ENCODE measurements at places on chromosomes 2 and 18. TPM values are rescaled to one million over a fixed set of nuclear protein-coding genes. Genes with fewer than 3 reads are reported as not detected.

The CRYGC gene
- total RNA-seq, result not detected

The FAM110C gene
- total RNA-seq, result 7.7 TPM

The GBX2 gene
- total RNA-seq, result 15.3 TPM

The SULT6B1 gene
- not detected for total RNA-seq

The ALPP gene
- 0.20 TPM for total RNA-seq

The SRD5A2 gene
- total RNA-seq, result 0.05 TPM

The MAP3K19 gene
- not detected for total RNA-seq

The LAMA1 gene
- 60.7 TPM for total RNA-seq

The DIPK1C gene
- total RNA-seq, result not detected

The EPHA4 gene
- total RNA-seq, result 11.0 TPM

The ZAP70 gene
- 0.64 TPM for total RNA-seq

The ADRA2B gene
- 6.3 TPM for total RNA-seq

The SLC23A3 gene
- total RNA-seq, result 0.55 TPM

- H3K36me3 ChIP-seq, result peaks cover 5% of the 10 kb centered on the region
- no peaks in the 10 kb centered on the region for H3K27me3 ChIP-seq
- DNase-seq, result no peak
- H3K27ac ChIP-seq, result no peak overlapping the region
- H3K4me1 ChIP-seq, result peaks cover 60% of the 10 kb centered on the region
Observed at GRCh38 chr2:106187273-106187891, 6.7 kb downstream of the UXS1 start.

- peaks cover 41% of the 10 kb centered on the region for H3K36me3 ChIP-seq
- H3K27ac ChIP-seq, result peak overlapping the region; percentile 52
- H3K4me3 ChIP-seq, result no peak overlapping the region
- H3K27me3 ChIP-seq, result no peaks in the 10 kb centered on the region
Observed at GRCh38 chr18:55265984-55266383, 306.7 kb upstream of the CCDC68 start.

DNA sequence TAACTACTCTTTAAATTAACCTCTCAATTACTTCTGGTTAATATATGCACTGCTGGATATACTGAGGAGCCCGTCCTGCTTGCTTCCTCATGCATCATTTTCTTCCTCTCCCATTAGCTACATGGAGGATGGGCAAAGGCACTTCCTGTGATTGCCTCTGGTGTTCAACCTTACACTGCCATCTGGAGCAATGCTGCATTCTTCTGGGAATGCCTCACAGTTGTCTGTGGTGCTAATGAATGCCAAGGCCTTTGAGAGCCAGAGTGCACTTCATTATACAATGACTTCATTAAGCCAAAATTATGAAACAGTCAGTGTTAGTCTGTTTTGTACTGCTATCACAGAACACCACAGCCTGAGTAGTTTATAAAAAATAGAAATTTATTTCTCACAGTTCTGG is 134.8 kb upstream of the DOCK10 start:
- H3K27me3 ChIP-seq, result no peaks in the 10 kb centered on the region
- H3K36me3 ChIP-seq, result no peaks in the 10 kb centered on the region
- no peak overlapping the region for H3K4me3 ChIP-seq

GRCh38 chr18:10842861-10843260 is 306.5 kb downstream of the PIEZO2 start:
- no peak for DNase-seq
- H3K4me3 ChIP-seq, result no peak overlapping the region
- peaks cover 8% of the 10 kb centered on the region for H3K36me3 ChIP-seq
- H3K27ac ChIP-seq, result no peak overlapping the region
- H3K4me1 ChIP-seq, result peaks cover 11% of the 10 kb centered on the region
- no peaks in the 10 kb centered on the region for H3K27me3 ChIP-seq

GRCh38 chr2:157572725-157573124 is 55.9 kb downstream of the ACVR1C start:
- no peak overlapping the region for H3K27ac ChIP-seq
- DNase-seq, result no peak
- no peaks in the 10 kb centered on the region for H3K36me3 ChIP-seq
- H3K27me3 ChIP-seq, result peaks cover 2% of the 10 kb centered on the region

GRCh38 chr2:48709096-48710034 is 46.2 kb downstream of the LHCGR start:
- H3K27me3 ChIP-seq, result 0 out of 2 replicates have a peak, but pooled peaks cover 3% of the 10 kb centered on the region
- H3K4me3 ChIP-seq, result no peak overlapping the region
- peaks cover 6% of the 10 kb centered on the region for H3K4me1 ChIP-seq

GRCh38 chr2:29139152-29139551 is 23.9 kb downstream of the CLIP4 start:
- DNase-seq, result no peak
- H3K36me3 ChIP-seq, result no peaks in the 10 kb centered on the region
- H3K27me3 ChIP-seq, result 0 out of 2 replicates have a peak, but pooled peaks cover 5% of the 10 kb centered on the region
- no peak overlapping the region for H3K4me3 ChIP-seq
- H3K27ac ChIP-seq, result no peak overlapping the region

- no peak within 1 kb of the TSS for H3K4me3 ChIP-seq
- peak within 1 kb of the TSS; percentile 76 for H3K27ac ChIP-seq
- H3K36me3 ChIP-seq, result peaks cover under 1% of the 10 kb centered on the region
- no peaks in the 10 kb centered on the region for H3K27me3 ChIP-seq
- peaks cover 6% of the 10 kb centered on the region for H3K4me1 ChIP-seq
- no peak for DNase-seq
Observed at GRCh38 chr2:232776435-232776834, at the start of gene KCNJ13. TSS of gene KCNJ13 (minus strand) at chr2:232776565. CDS start at chr2:232771362, 5,203 bp downstream.

DNA sequence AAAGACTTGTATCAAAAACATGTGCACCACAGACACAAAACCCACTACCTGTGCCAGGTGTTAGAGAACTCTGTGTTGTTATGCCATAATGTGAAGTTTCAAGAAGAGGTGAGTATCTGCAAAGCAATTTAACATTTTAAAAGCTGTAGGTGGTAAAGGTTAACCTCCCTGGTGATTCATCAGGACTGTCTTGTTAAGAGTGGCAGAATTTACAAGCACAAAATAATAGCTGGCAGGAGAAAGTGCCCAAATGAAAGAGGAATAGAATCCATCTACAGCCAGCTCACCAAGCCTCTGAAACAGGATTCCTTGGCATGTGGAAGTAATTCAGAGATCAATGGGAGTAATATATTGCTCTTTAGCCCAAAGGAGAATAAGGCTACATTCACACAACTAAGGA is 230.7 kb downstream of the AFF3 start:
- no peaks in the 10 kb centered on the region for H3K27me3 ChIP-seq
- H3K36me3 ChIP-seq, result no peaks in the 10 kb centered on the region
- H3K27ac ChIP-seq, result no peak overlapping the region

GRCh38 chr2:60628026-60628425 is 74.6 kb upstream of the BCL11A start:
- H3K4me3 ChIP-seq, result no peak overlapping the region
- DNase-seq, result no peak
- H3K27me3 ChIP-seq, result peaks cover 4% of the 10 kb centered on the region
- peaks cover 36% of the 10 kb centered on the region for H3K4me1 ChIP-seq
- no peaks in the 10 kb centered on the region for H3K36me3 ChIP-seq

- DNase-seq, result no peak
- H3K36me3 ChIP-seq, result peaks cover 9% of the 10 kb centered on the region
- H3K4me1 ChIP-seq, result peaks cover 16% of the 10 kb centered on the region
- no peak overlapping the region for H3K27ac ChIP-seq
- H3K4me3 ChIP-seq, result no peak overlapping the region
Observed at GRCh38 chr2:30872797-30873196, 65.6 kb upstream of the CAPN13 start.

DNA sequence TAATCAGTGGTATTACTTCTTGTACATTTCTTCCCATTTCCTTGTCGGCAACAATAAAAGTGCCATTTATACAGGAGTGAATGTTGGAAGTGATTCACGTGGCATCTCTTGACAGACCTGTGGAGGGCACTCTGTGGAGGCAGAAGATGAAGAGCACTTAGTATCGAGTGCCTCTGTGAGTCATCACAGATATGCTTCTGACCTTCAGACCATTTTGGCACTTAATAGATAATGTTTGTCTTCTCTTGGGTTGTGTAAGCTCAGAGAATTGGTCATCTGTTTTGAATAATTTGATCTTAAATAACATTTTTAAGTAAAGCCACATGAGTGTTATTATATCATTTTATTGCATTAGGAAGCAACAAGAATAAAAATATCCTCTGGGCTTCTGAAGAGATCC is 305.5 kb downstream of the PTPRM start:
- DNase-seq, result no peak
- no peak overlapping the region for H3K4me3 ChIP-seq
- H3K4me1 ChIP-seq, result peaks cover 6% of the 10 kb centered on the region
- H3K27me3 ChIP-seq, result no peaks in the 10 kb centered on the region
- H3K27ac ChIP-seq, result no peak overlapping the region

DNA sequence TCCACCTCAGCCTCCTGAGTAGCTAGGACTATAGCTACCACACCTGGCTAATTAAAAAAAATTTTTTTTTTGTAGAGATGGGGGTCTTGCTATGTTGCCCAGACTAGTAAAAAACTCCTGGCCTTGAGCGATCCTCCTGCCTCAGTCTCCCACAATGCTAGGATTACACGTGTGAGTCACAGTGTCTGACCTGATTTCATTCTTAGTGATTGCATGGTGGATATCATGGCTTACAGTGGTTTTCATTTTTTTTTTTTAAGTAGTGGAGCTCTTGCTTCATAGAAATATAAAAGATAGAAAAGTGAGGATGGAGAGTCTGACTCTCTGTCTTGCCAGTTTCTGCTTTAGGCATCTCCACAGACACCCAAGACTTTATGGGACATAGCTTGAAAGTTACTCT is 83.6 kb downstream of the CDC42EP3 start:
- no peaks in the 10 kb centered on the region for H3K27me3 ChIP-seq
- H3K4me3 ChIP-seq, result no peak overlapping the region
- peaks cover 63% of the 10 kb centered on the region for H3K4me1 ChIP-seq
- H3K27ac ChIP-seq, result no peak overlapping the region

- H3K4me1 ChIP-seq, result peaks cover 52% of the 10 kb centered on the region
- DNase-seq, result no peak
- peak overlapping the region; percentile 97 for H3K4me3 ChIP-seq
- H3K36me3 ChIP-seq, result peaks cover 65% of the 10 kb centered on the region
- no peaks in the 10 kb centered on the region for H3K27me3 ChIP-seq
Observed at GRCh38 chr2:85541753-85542457, 2.9 kb downstream of the MAT2A start.

All from WTC11 (cell line).